ENCODE measurements at places on chromosomes 3 and 15.

DNA sequence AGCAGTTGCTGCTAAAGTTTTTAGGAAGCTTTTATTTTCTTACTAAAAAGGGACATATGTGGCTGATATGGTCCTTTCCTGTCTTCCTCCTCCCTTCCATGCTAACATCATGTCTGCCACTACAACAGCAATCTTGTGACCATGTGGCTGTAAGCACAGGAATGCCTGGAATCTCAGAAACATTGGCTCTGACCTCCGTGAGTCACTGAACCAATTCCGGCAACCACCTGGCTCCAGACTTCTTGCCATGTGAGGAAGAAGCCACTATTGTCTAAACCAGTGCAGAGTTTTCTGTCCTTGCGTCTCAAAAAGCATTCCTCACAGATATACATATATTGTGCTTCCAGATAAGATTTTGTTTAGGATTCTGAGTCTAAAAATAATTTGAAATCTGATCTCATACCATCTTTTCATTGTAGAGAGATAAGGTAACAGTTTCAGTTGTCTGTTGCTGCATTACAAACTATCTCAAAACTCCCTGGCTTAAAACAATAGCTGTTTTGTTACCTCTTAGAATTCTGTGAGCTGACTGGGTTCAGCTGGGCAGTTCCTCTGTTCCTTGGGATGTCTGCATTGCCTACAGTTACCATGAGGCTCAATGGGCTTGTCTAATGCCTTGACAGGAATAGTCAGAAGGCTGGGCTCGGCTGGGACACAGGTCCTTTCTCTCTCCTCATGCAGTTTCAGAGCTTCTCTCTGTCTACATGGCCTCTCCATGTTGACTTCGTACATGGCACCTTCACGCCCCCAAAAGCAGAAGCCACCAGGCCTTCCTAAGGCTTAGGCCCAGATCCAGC lies 77.3 kb upstream of the MAGI1 start:
- DNase-seq = peak; percentile 89

GRCh38 chr3:134009345-134010000 lies 20.3 kb downstream of the SLCO2A1 start:
- peak; percentile 47 for DNase-seq

DNA sequence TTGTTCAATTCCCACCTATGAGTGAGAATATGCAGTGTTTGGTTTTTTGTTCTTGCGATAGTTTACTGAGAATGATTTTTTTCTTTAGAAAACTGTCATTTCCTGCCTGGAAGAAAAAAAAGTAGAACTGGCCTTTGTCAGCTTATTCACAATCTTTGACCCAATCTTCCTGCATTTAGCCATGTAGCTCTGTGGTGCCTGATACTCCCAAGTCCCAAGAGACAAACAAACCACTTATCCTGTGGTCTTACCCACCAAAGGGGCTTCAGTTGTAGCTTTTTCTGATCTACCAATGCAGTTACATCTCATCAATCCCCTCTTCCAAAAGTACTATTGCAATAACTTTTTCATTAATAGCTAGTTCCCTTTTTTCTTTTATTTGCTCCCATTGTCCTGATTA lies 444.6 kb downstream of the GRM7 start:
- DNase-seq = no peak

- DNase-seq = no peak
Observed at GRCh38 chr3:9071936-9072666, 108.8 kb upstream of the RAD18 start.

GRCh38 chr15:40911141-40911540 lies 16.9 kb downstream of the VPS18 start:
- no peak for DNase-seq

GRCh38 chr15:38069511-38070011 lies 135.1 kb downstream of the TMCO5A start:
- DNase-seq = peak; percentile 34

GRCh38 chr15:80635953-80636352 lies 59.2 kb upstream of the ABHD17C start:
- DNase-seq = no peak

- peak; percentile 77 for DNase-seq
Observed at GRCh38 chr15:91055548-91056331, 33.3 kb upstream of the VPS33B start.

- DNase-seq = no peak
Observed at GRCh38 chr3:150913133-150913922, 8.1 kb upstream of the MINDY4B start.

DNA sequence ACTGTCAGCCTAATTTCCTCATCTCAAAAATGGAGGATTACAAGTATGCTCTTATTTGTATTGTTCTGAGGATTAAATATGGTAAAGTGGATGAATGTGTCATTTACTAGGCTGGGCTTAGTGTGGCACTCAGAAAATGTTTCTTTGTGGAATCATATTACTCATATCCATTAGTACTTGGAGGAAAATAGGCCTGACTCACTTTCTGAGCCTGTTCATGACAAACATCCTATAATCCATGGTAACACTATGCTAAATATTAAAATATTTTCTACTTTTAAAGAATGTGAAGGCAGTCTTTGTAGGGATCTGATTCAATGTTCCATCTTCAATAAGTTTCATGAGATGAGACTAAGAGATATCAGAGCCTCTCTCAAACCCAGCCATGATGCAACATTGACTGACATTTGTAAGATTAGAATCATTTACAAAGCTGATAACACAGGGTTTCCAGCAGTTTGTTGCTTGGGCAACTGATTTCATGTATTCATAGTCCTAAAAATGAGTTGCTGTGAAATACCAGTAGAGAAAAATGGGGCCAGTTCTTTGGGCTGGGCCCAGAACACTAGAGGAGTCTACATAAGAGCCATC lies 1048.5 kb downstream of the NTRK3 start:
- DNase-seq = no peak

DNA sequence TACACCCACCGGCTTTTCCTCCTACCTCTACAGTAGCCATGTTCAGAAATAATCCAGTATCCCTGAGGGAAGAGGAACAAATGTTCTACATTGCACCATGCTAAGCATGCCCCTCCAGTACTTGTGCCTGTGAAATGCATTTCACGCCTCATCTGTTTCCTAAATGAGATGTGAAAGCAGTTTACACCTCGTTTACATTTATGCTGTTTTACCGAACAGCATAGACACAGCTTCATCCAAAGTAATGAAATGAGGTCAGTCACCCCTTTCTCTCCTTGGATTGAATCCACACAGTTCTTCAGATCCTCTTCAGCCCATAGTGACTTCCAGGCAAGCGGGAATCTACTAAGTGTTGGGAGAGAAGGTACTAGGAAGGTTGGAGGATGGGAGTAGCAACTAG lies 514.3 kb downstream of the PDCD6IP start:
- no peak for DNase-seq

- DNase-seq = no peak
Observed at GRCh38 chr15:92979011-92979701, 79.0 kb downstream of the CHD2 start.

DNA sequence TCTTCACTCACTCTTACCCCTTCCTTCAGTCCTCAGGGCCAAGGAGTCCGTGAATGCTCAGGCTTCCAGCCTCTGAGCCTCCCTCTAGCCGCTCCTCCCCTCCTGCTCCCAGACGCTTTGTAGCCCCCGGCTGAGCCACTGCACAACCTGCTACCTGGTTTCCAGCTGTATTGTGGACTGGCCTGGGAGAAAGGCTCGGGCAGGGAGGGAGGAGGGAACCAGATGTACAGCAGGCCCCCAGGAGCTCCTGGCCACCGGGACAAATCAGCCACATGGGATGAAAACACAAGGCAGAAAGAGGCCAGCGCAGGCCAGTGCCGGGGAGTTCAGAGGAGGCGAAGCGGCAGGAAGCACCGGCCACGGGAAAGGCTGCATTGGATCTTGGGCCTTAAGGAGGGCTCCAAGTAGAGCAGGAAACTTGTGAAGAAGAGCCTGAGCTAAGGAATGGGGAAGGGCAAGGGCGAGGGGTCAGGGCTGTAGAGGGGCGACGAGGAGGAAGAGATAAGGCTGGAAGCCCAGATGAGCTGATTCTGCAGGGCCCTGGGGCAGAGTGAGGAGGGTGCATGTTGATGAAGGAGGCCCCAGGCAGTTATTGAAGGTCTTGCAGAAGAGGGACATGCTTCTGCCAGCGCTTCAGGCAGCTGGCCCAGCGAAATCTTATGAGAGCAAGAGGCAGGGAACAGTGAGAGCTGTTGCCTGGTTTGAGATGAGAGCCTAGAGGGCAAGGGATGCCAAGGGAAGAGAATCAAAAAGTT lies 14.3 kb downstream of the CPN2 start:
- no peak for DNase-seq

- DNase-seq = peak; percentile 44
Observed at GRCh38 chr3:187744169-187745151, 808 bp downstream of the BCL6 start.

DNA sequence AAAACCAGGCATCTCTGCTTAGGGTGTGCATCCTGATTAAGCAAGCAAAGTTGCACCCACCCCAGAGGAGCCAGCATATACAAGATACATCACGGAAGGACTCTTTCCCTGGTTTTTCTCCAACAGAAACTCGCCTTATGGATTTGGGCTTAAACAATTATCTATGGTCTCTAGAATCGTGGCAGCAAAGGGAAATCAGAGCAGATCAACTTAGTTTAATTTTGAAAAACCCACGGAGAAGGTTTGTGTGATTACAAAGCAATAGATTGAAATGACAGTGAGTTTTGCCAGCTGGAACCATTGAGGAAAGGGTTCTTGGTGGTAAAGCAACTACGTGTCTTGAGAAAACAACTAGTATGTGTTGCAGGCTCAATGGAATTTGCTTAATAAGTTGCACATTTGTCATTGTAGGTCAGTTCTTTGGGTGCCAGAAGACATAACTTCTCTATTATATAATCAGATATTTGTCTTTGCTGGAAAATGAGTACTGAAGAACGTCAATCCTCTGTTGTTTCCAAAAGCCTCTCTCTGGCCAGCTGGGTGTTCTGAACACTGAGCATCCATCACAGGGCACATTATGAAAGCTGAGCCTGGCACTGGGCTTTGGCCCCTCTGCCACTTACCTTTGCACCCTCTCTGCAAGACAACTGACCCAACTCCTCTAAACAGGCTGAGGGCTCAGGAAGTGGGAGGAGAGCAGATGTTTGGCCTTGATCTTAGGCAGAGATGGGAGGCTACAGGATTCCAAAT lies 75.7 kb upstream of the FBN1 start:
- DNase-seq = no peak

- DNase-seq = no peak
Observed at GRCh38 chr15:74220475-74221248, 15.5 kb upstream of the CCDC33 start.

DNA sequence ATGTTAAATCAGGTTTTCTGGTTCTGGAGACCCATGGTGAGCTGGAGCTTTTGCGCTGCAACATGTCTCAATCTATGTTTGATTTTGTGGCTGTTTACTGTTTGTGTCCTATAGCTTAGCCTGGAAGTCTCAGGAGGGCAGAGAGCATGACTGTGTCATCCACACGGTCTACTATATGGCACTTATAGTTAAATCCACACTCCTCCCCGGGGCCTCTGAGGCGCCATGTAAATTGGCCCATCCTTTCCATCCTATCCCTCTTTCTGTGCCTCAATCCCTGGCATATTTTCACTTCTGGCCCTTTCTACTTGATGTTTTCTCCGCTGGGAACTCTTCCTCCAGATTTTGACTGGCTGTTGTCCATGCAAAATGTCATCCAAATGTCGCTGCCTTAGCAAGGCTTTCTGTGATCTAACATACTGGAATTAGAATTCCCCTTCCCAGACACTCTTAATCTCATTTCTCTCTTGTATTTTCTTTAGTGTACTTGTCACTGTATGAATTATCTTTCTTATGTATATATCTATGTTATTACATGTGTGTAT lies 560.8 kb upstream of the RGMA start:
- DNase-seq = no peak

GRCh38 chr15:63540449-63540848 lies 36.1 kb downstream of the USP3 start:
- DNase-seq = no peak

DNA sequence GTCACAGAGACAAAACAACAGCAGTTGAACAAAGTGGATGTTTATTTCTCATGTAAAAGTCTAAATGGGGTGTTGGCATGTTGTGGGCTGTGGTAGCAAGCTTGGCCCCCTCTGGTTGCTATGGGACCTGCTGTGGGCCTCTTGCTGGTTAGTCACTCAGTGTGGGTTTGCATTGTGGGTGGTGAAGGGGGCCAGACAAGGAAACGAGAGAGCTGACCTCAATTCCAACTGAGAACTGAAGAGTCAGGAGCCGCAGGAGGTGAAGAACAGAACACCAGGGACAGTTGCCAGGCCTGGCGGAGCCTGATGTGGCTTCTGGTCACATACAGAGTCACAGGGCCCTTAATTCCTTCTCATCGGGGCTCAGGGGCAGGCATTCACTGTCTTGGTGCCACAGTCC lies 1.9 kb upstream of the ADPGK start:
- DNase-seq = peak; percentile 87

DNA sequence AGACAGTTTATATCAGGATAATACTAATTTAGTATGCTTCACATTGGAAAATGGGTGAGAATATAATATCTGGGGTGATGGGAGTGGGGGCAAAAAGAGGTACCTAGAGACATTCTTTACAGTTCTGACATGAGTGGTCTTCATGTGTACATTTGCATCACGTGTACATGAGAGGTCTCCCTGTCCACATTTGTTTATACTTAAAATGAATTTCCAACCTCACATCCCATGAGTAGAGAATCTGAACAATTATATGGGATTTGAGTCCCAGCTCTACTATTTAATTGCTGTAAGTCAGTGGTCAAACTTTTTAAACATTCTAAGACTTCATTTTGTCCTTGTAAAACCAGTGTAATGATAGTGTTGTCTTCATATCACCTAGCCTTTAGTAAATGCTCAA lies 408.4 kb downstream of the NAALADL2 start:
- DNase-seq = peak; percentile 59

DNA sequence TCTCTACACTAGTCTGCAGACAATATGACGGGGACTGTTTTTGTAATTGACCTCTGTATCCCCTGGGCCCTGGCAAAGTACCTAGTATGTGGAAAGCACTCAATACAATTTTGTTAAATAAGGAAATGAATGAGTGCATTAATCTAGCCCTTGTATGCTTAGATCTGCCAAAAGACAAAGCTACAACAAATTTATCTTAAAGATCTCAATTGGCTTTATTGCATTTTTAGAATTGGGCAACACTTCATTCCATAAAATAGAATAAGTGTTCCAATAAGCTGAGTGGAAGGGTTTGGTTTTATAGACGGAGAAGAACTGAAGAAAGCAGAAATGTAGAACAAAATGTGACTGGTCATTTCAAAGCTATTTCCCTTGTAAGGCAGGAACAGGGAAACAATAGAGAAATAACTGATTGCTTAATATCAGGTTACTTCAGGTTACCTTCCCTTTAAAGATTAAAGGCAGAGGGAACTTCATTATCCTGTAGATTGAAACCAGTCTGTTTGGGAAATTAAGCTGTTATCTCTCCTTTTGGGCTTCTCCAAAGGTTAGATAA lies 108.3 kb upstream of the MME start:
- peak; percentile 21 for DNase-seq

DNA sequence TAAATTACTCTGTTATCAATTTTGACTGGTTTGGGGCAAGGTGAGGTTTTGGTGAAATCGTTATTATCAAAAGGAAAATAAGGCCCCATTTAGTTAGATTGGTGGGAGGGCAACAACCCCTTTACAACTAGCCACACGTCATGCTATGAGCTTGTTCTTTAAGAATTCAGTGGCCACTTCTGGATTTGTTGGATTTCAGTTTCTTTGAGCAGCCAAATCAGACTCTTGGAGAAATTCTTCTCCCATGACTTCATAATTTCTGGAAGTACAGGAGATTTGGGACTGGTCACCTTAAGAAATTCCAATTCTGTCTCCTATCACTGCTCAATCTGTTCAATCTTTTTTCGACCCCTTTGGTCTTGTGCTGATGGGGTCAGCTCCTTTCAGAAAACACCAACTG lies 14.8 kb upstream of the WNT5A start:
- no peak for DNase-seq

Data from H4 (cell line).